ENCODE measurements at places on chromosomes 12 and 14.
A peak's percentile ranks its signal among the peaks of the same experiment; 100 is the strongest.

DNA sequence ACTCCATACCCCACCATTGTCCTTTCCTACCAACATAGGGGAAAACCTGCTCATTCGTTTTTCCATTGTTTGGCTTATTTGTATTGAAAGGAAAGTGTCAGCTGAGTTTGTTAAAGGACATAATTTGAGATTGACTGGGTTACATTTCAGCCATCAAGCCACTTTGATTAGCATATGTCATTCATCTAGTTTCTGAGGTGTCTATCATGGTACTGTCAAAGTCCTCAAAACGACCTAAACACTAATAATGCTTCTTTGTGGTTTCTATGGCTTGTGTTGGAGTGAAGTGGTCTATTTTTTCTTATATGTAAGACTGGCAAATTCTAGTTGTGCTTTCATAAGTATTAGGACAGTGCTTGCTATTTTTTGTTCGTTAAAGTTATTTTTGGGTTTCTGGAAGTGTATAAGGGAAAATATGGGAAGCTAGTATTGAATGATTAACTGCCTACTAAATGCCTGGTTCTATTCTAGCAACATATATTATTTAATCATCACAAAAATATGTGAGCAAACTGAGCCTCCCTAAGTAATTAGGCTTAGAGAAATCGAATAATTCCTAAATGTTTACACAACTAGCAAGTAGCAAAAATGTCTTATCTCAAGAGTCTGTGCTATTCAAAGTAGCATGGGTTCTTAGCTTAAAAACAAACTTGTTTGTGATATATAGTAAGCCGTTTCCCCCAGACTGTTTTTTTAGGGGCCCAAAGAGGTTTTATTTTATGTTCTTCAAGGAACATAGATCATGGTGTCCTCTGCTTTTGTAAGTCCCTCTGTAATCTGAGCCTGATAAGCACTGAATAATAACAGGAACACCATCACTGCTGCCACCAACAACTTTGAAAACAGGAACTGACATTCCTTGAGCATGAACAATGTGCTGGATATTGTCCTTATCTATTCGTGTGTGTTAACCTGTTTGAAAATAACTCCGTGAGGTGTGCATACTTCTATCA, 67.1 kb downstream of the DERA start:
- no peak for DNase-seq

DNA sequence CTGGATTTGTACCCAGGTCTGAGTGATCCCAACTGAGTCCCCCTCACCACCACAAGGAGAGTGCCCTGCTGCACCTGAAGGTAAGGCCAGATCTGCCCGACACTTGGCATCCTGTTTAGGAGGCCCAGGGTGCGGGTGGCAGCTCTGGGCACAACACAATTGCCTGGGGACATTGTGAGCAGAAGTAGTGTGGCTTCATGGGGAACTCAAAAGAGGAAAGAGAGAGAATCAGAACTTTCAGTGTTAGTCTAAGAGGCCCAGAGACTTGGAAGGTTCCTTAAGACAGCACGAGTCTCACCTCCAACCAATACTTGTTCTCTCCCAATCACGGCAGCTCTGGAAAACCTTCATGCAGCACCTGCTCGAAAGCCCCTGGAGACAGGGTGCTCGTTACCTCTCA, 6.6 kb upstream of the SLC8B1 start:
- no peak for DNase-seq

GRCh38 chr12:81222846-81223592, 145.1 kb downstream of the ACSS3 start:
- DNase-seq: no peak

DNA sequence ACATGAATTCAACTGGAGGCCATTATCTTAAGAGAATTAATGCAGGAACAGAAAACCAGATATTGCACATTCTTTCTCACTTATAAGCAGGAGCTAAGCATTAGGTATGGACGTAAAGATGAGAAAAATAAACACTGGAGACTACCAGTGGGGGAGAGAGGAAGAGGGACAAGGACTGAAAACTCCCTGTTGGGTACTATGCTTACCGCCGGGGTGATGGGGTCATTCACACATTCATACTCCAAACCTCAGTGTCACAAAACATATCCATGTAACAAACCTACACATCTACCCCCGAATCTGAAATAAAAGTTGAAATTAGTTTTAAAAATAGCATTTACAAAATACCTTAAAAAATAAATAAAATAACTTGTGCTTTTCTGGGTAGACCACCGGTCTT, 80.8 kb upstream of the RAP1B start:
- DNase-seq: no peak

DNA sequence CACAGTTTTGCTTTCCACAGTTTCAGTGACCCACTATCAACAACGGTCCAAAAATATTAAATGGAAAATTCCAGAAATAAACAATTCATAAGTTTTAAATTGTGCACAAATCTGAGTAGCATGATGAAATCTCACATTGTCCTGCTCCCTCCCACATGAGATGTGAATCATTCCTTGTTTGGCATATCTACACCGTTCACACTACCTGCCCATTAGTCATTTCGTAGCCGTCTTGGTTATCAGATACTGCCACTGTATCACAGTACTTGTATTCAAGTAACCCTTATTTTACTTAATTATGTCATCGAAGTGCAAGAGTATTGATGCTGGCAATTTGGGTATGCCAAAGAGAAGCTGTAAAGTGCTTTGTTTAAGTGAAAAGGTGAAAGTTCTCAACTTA, 145.3 kb downstream of the SLC5A8 start:
- DNase-seq: no peak

DNA sequence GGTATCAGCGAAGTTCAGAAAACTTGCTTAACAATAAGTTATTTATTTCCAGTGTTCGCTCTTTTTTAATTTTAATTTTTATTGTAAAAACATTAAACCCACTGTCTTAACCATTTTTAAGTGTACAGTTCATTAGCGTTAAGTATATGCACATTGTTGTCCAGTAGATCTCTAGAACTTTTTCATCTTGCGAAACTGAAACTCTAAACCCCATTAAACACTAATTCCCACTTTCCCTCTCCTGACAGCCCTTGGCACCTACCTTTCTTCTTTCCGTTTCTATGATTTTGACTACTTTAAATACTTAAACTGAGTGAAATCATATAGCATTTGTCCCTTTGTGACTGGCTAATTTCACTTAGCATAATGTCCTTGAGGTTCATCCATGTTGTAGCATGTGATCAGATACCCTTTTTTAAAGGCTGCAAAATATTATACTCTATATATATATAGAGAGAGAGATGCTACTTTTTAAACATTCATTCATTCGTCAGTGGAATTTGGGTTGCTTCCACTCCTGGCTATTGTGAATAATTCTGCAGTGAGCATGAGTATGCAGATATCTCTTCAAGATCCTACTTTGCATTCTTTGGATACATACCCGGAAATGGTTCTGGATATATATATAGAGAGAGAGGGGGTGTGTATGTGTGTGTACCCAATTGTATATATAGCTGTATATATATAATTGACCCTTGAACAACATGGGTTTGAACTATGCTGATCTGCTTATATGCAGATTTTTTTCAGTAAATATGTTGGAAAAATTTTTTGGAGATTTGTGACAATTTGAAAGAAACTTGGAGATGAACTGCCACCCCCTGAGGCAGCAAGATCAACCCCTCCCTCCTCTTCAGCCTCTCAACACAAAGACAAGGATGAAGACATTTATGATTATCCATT, 74.7 kb upstream of the EVL start:
- no peak for DNase-seq

DNA sequence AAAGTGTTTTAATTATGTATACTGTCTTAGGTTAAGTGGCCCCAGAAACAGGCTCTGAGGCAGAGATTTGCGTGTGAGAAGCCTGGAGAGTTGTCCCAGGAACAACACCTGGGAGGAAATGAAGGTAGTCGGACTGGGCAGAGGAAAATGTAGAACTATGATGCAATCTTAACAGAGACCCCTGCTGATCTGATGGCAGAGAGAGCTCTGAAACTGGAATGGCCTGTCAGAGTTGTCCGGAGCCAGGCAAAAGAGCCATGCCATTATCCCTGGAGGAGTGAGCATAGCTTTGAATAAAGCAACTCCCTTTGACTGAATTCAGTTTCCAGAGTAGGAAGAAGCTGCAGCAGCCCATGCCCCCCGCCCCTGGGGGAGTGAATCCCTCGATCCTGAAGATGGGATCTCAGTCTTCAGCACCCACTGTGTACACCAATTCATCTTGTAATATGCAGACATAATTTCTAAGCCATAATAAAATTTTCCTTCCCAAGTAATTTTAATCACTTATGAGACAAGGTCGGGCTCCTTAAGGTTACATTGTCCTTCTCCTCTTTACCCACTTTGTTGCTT, 264.8 kb downstream of the PDZRN4 start:
- no peak for DNase-seq

DNA sequence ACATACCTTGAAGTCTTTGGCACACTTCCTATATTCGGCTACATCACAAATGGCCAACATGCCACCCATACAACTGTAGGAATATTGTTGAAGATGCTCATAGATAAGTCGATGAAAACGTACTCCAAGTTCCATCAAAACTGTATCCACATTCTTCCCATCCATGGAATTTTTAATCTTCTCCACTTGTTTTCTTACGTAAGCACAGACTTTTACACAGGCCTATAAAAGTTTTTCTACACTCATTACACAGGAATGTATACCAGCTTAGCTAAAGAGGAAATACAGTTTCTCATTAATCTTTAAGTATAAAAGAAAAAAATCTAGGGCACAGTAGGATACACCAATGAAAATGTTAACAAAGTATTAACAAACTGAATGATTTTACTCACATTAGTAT, 59.1 kb downstream of the EXOC5 start:
- DNase-seq: no peak

DNA sequence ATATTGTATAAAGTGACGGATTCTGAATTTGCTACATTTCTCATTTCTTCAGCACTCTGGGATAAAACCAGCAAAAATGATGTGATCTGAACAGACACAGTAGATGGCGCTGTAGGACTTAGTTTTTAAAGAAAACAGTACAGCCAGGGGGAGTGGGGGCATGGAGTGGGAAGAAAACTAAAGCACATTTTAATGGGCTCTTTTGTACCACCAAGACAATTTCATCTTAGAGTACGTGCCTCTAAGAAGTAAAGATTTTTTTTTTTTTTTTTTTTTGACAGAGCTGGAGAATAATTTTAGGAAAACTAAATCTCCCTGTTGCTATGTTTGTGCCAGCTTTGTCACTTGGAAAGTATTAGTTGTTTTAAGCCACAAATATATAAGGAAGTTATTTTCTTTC, 124.4 kb downstream of the RAD51B start:
- DNase-seq: peak; percentile 12

DNA sequence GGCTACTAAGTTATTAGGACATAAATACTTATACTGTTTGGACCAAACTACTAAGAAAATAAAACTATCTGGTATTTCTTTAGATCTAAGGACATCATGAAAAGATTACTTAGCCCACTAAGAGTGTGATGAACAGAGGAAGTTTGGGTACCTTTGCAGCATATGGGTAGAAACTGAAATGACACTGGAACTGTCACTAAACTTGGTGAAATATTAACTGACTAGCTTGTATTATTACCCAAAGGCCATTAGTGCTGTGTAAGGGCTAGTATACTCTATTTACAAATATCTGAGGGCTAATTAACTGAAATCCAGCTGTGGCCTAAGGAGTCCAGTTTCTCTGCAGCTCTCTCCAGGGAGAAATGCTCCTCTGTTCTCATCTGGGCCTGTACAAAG, 45.5 kb downstream of the PAWR start:
- DNase-seq: no peak

DNA sequence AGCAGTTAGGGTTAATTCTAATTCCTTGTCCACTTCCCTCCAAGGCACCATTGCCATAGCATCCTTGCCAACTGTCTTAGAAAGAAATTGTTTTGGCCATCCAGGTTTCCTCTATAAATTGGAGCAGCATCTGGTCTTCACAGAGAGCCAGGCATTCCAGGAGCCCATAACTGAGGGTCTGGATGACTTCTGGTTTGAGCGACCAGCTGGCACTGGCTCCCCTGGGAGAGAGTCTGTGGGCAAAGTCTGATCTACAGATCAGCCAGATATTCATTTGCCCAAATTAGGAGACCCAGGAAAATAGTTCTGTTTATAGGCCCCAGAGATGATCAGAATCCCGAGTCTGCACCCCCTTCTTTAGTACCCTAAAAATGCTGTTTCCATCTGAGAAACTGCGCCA, 16.0 kb downstream of the VSX2 start:
- DNase-seq: no peak

- no peak for DNase-seq
These were observed 9.5 kb upstream of the SAV1 start for GRCh38 chr14:50677527-50678063.

DNA sequence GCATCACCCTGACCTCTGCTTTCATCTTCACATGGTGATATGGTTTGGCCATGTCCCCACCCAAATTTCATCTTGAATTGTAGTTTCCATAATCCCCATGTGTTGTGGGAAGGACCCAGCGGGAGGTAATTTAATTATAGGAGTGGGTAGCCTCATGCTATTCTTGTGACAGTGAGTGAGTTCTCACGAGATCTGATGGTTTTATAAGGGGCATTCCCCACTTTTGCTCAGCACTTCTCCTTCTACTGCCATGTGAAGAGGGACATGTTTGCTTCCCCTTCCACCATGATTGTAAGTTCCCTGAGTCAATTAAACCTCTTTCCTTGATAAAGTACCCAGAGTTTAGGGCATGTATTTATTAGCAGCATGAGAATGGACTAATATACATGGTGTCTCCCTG, 38.2 kb downstream of the TMBIM6 start:
- no peak for DNase-seq

- DNase-seq: no peak
These were observed 245.9 kb upstream of the DDHD1 start for GRCh38 chr14:53399057-53399456.

DNA sequence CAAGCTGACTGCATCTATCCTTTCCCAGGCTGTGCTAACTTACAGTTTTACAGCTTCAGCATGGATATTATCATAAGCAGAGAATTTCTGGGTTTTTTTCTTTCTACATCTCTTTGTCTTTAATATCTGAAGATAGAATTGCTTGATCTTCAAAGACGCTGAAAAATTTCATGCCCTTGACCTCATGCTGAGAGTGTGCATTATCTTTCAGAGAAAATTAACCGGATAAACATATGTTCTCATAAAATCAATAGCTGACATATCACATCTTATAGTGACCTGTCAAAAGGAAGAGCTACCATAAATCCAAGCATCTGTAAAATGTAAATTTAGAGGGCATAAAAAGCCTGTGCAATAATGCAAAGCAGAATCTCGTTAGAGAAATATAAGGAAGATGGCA, 1704.1 kb upstream of the FLRT2 start:
- no peak for DNase-seq

DNA sequence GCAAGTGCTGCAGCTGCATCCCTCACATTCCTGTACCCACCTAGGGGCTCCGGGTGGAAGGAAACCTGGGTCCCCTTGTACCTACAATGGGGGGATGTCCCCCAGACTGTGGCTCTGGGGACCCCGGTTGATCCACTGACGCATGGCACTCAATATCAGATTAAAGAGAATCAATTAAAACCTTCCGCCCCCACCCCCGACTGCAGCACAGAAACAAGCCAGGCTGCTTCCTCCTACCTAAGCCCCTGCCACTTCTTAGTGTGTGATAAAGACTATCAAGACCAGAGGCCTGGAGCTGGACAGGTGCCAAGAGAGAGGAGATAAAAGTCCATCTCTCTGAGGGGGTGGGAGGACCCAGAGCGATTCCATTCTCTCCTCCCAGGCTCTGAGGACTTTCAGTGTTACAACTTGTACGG, 28.2 kb upstream of the RPLP0 start:
- DNase-seq: no peak

GRCh38 chr12:128426511-128426910, 159.5 kb downstream of the TMEM132C start:
- no peak for DNase-seq
